ENCODE measurements at places on chromosomes 4 and X.

- DNase-seq: no peak
Observed at GRCh38 chrX:40933132-40933705, 152.0 kb upstream of the USP9X start.

DNA sequence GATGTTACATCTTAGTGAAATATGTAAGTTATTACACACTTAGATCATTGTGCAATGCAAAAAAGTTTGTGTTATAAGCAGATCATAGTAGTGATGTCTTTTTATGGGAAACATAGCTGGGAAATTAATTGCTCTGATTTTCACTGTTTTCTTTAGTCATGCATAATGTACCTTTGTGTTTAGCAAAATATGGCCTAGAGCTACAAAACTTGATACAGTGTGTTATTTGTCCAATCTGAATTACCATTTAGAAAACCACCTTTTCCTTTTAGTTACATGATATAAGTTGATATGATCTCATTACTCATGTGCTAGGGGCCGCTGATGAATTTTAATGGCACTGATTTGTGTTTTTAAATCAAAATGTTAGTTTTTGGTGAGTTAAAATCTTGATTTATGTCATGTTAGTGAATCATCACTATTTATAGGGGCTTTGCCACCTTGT is 2.0 kb downstream of the BMPR1B start:
- DNase-seq: no peak

GRCh38 chrX:10741003-10741402 is 120.6 kb upstream of the MID1 start:
- DNase-seq: no peak

GRCh38 chr4:24781999-24782745 is 13.2 kb upstream of the SOD3 start:
- DNase-seq: no peak

DNA sequence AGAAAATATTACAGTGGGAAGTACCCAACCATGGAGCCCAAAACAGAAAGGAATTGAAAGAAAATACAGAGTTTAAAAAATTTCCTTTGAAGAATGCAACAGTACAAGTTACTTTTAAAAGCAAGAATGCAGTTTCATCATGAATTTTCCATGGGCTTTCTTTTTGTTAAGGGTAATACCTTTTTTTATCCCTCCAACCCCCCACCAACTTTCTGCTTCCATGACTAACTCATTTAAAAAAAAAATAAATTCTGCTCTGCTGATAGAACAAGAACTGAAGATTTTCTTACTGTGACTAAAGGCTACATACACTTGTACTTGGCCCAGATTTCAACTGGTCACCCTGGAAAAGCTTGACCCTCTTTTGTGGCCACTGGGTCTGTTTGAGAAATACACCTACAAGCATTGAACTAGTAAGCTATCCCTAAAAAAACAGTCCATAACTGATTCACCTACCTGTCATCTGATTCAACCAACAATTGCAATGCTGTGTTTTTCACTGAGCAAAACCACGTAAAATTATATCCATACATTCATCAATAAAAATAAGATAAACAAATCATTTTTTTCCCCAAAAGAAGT is 214.2 kb downstream of the NSUN7 start:
- DNase-seq: no peak

DNA sequence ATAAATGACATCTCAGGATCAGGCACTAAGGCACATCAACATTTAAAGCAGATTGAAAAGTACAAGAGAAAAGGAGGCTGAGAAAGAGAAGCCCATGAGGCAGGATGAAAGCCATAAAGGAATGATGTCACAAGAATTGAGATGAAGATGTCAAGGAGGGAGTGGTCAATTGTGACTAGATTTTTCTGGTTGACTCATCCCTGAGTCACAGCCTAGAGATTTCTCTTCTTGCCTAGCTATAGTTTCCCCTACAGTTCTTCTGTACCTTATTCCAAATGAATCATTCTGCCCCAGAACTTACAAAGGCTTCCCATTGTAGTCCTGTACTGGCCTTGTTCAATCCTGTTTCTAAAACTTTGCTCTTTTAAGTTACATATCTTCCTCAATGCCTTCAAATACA is 3.4 kb upstream of the USP53 start:
- no peak for DNase-seq

DNA sequence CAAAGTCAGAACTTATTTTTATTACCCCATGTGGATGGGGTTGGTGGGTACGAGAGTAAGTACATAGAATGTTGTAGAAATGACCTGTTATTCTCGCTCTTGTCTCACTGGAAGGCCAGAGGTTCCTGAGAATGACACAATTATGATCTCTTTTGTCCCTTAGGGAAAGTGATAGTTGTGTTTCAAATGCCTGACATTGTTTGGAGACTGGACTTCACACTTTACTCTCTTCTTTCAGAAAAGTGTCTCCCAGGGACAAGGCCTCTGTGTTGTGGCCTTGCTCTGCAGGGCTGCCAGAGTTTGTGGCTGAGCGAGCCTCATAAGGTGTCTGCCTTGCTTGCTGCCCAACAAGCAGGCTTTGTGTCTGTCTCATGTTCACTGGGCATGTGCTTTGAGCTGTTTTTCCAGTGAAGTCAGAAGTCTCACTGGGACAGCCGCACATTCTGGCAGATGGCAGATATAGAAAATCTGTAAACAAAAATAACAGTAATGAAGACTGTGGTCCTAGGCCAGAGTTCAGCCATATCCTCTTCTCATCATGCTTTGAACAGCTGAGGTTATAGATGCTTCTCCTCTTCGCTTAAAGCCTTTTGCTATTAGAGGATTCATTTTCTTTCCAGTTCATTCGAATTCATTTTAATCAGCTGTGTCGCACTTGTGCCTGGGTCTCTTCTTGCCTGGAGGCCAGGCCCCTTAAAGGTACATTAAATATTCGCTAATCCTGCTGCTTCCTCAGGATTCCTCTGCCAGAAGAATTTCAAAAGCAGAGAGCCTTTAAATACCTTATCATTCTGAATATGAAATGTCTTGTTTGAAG is 14.4 kb downstream of the PPEF1 start:
- no peak for DNase-seq

DNA sequence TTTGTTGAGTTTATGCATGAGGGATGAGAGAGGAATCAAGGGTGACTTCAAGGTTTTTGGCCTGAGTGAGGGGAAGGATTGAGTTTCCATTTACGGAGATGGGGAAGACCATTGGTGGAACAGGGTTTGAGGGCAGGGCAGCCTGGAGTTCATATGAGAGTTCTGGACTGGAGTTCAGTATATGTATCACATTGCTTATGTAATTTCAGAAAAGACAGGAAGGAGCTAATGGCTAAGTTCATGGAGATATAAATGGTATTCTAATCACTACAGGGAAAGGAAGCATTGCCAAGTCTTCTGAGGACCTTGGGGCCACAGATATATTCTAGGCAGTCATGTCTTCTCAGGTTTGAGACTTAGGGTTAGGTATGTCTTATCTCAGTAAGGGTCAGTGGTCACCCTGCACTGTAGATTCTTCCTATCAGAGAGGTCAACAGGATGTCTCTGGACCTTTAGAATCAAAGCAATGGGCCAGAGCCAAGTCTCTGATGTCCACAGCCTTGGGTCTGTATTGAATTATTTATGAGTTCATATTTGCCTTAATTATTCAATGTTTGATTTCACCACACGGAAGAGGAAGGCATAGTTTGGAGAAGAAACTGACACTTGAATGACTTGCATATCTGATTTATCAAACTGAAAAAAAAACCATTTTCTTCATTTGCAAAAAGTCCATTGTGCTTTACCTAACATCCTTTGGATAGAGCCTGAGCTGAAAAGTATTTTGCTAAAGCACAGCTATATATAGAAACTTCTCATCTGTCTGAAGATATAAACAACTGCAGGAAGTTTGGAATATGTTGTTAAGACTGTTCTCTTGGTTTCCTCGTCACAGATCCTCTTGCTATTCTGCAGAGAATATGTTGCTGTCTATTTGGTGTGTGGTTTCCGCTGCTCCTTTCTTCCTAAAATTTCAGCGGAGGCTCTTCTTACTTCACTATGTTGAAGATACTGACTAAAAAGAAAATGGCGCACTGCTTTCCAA is 139.5 kb downstream of the PDGFRA start:
- no peak for DNase-seq

DNA sequence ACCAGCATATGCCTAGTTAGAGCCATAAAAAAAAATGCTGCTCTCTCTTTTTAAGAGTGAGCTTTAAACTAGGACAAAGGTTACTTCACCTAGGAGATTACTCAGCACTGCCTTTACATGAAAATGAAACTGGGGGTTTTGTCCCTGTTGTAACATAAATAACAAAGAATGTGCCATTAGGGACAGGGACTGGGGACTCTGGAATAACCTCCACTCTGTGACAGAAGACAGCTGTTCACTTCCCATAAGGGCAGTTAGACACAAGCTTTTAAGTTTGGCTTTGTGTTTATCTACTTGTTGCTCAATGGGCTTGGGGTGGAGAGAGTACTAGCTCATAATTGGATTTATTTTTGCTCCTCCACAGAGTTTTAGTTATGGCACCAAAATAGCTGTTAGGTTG is 11.9 kb downstream of the ENPEP start:
- DNase-seq: no peak

GRCh38 chr4:121164291-121164690 is at the start of gene TNIP3:
Gene TNIP3 (minus strand): TSS chr4:121164321. CDS start chr4:121164125, 196 bp downstream.
- no peak for DNase-seq

DNA sequence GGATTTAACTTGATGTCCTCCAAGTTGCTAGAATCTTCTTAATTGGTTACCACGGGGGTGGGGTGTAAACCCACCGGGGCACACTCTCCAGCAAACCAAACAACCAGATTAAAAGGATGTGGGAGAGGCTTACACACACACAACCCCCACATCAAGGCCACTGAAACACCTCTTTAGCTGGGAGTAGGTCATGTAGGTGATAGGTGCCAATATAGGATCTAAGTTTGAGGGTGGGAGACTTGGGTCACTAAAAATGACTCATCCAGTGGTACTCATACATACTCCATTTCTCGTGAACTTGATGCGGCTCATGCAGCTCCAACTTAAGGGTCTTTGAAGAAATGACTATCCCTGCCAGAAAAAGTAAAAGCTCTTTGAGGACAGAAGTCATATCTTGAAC is 20.5 kb upstream of the CD40LG start:
- DNase-seq: no peak

DNA sequence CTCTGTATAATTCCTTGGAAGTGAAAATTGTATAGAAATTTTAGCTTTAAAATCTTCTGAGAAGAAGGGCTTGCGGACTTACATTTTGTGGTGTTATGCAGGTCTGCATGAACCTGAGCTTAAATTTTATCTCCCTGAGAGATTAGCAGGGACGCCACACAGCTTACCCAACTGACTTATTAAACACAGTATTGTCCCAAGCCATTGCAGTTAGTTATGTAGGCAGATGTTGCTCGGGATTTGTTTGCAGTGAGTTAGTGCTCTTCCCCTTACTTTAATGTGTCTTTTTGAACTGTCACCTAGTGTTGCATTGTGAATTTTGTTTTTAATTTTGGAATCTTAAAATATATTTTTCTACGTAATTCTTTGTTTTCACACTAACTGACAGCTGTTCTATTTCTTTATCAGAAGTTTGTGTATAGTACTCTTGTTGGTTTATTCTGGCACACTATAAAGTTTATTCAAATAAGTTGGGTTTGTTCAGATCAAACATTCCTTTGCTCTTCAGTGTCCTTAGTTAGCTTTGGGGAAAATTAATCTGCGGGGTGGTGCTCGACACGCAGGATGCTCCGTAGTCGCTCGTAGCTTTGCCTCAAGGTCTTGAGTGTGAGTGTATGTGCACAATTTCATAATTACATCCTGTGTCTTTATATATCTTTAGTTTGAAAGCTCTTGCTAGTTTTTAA is 145.4 kb downstream of the STIM2 start:
- DNase-seq: no peak

- DNase-seq: no peak
Observed at GRCh38 chrX:111100191-111100590, 4.2 kb downstream of the PAK3 start.

DNA sequence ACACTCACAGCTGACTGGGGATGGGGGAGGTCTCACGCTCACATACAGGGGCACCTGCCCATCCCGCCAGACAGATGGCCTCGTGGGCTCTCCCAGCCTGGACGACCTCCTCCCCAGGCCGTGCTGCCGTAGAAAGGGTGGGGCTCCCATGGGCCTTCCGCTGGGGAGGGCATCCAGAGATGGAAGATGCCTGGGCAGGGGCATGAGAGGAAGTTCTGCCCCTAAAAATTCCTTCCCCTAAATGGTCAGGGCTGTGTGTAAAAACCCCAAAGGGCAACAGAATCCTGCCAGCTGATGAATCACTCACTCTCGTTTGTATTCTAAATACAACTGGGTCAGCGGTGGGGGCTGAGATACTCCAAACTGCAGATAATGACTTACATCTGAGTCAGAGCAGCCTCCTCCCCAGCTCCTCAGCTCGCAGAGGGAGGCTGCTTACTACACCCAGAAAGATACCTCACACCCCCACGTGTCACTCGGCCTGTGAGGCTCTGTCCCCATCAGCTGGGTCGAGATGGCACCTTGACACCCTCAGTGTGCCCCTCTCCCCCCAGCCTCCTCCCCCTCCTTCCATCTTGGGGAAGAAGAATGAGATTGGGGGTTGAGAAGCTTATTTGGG is 10.1 kb downstream of the WDR1 start:
- no peak for DNase-seq

DNA sequence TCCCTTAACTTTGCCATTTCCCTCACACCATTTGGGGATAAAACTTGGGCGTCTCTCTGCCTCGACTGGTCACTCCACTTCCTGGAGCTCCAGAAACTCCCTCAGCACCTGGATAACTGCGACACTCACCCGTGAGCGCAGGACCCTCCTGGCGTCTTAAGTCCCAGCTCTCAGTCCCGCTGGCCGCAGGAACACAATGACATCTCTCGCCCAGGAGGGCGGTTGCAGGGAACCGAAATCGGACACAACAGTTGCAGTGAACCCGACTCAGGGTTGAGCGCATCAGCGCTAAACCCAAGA is 370.9 kb upstream of the SMIM31 start:
- DNase-seq: no peak

DNA sequence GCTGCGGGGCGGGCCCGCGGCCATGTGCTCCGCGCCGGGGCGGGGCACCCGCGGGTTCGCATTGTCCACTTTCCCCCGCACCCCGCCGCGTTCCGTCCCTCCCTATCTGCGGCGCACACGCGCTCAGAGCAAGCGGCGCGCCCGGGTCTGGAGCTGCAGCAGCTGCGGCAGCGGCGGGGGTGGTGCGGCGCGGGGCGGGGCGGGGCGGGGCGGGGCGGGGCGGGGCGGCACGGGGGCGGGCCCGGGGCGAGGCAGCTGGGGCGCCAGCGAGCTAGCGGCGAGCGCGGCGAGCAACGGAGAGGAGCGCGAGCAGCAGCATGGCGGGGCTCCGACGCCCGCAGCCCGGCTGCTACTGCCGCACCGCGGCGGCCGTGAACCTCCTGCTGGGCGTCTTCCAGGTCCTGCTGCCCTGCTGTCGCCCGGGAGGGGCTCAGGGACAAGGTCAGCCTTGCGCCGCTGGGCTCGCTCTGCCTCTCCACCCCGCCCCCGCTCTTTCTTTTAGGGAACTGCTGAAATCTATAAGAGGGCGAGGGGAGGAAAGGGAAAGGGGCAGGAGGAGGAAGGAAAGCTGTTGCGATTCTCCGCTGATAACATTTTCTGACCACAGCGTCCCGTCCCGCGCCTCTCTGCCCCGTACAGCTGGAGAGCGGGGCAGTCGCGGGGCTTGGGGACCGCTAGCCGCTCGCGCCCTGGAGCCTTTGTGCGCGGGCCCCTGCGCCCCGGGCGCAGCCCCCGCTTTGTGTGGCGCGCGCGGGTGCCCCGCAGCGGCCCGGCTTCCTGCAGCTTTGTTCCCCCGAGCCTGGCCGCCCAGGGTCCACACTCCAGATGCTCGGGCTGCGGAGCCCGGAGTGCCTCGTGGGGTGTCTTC is at the start of gene TMEM131L:
TSS of gene TMEM131L (plus strand) at position 280 of the 868 bp plus-strand sequence. CDS start at position 318, 38 bp downstream.
- DNase-seq: no peak
